ENCODE measurements at places on chromosomes 13 and 19. TPM values are rescaled to one million over a fixed set of nuclear protein-coding genes. Genes with fewer than 3 reads are reported as not detected.

The APLP1 gene
- not detected for total RNA-seq

The CALR gene
- 448 TPM for total RNA-seq

The MAP3K10 gene
- 35.6 TPM for total RNA-seq

The CEACAM18 gene
- not detected for total RNA-seq

The ZNF625 gene
- total RNA-seq, result 4.4 TPM
